Activated T-cell treated with anti-CD3 and anti-CD28 coated beads for 1 hour (primary cell): ENCODE measurements at places on chromosomes 7 and 10.

DNA sequence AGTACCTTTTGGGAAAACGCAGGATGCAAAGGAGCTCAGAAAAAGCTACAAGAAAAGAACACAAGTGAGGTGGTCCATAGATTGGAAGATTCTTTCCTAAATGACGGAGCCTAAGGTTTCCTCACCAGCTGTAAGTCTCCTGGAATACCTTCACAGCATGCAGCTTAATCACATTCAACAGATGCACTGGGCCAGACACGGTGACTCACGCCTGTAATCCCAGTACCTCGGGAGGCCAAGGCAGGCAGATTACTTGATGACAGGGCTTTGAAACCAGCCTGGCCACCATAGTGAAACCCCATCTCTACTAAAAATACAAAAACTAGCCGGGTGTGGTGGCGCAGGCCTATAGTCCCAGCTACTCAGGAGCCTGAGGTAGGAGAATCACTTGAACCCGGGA, 228.7 kb downstream of the FRMD4A start:
- no peak for DNase-seq

- DNase-seq: peak; percentile 31
Observed at GRCh38 chr10:43204943-43205671, 61.8 kb downstream of the RASGEF1A start.

- no peak for DNase-seq
Observed at GRCh38 chr10:49218480-49218879, 30.3 kb upstream of the TMEM273 start.

- DNase-seq: no peak
Observed at GRCh38 chr10:99859585-99859984, 77.1 kb downstream of the ABCC2 start.

GRCh38 chr10:3372281-3372680, 199.7 kb upstream of the PITRM1 start:
- no peak for DNase-seq

GRCh38 chr7:108099713-108100112, 30.4 kb downstream of the LAMB4 start:
- no peak for DNase-seq

DNA sequence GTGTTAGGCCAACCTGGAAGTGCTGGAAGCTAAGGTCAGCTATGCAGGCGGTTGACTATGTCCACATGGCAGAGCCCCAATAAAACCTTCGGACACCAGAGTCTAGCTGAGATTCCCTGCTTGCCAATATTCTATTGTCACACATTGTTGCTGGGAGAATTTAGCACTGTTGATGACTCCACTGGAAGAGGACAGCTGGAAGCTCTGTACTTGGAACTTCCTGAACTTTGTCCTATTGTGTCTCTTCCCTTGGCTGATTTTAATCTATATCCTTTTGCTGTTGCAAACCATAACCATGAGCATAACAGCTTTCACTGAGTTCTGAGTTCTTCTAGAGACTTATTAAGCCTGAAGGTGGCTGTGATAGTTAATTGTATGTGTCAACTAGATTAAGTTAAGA, 12.0 kb downstream of the XRCC2 start:
- DNase-seq: no peak

DNA sequence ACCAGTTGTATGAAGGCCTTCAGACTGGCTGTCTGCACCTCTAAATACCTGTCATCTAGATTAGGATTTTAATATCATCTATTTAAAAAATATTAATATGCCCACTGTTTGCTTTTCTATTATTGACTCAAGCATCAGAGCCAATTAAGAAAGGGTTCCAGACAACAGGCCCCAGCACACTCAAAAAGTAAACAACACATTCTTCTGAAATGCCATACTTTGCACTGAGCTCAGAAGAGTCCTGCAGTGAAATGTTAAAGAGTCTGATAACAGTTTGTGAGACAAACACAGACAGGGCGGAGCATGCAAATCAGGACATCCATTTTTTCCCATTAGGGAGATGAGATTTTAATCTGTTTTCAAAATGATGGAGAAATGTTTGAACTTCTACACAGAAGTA, 45.9 kb upstream of the KLF6 start:
- no peak for DNase-seq

GRCh38 chr10:96333101-96333500, 25.7 kb downstream of the OPALIN start:
- DNase-seq: no peak

DNA sequence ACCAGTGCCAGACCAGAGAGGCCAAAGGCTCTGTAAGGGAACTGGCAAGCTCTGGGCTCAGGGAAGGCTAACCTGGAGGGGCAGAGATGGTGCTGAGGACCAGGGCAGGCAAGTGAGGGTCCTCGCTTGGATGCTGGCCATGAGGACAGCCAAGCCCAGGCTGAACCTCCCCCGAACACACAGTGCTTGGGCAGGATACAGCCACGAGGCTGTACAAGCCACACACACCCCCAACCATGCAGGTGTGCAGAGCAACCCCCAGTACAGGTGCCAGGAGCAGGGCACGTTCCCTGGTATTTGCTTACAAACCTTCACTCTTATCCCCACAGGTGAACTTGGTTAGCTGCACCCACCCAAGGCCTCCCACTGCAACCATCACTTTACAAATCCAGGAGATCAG, 185.7 kb downstream of the GRID1 start:
- DNase-seq: no peak
